Left colon (tissue), 2 donors: ENCODE measurements at places on chromosomes 4 and X. TPM values are rescaled to one million over a fixed set of nuclear protein-coding genes. Genes with fewer than 3 reads are reported as not detected.
A peak's percentile ranks its signal among the peaks of the same experiment; 100 is the strongest.

DNA sequence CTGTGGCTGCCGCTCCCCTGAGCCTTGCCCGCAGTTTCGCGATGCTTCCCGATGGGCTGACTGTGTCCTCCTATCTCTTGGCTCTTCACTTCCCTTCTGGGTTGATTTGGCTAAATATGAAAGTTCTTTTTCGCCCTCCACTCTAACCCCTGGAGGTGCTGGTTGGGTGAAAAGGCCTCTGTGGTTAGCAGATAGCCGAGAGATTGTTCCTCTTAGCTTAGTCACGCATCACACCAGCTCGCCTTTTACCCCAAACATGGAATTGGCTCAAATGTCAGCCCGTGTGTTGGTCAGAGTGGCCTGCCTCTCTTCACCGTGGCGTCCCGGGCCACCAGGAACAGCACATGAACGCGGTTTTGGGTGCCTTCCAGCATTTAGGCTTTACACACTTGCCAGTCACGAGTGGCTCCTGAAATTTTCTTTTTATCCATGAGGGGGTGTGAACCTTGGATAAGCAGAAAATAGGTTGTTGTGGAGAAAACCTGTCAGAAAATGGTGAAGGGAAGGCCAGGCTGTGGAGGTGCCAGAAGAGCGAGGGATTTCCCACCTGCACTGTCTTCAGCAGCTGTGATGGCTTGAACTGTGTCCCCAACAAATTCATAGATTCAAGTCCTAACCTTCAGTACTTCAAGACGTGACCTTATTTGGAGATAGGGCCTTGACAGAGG lies 8.9 kb downstream of the CLCN4 start:
- no peak for DNase-seq

DNA sequence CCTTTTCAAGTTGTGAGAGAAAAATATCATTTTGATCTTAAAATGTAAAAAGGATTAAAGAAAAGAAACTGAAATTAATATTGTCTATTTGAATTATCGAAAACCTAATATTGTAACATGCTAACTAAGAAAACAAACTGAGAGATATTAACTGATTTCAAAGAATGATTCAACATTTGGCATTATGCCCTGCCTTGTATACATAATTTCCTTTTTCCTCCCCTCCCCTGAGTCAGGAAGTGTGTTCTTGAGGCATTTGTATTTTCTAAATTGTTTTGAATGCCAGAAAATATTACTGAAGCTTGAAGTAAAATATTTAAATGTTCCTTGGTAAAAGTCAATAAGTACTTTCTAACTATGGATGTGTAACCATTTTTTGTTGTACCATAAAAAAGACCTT lies 49.4 kb downstream of the RPS6KA3 start:
- DNase-seq, result no peak

DNA sequence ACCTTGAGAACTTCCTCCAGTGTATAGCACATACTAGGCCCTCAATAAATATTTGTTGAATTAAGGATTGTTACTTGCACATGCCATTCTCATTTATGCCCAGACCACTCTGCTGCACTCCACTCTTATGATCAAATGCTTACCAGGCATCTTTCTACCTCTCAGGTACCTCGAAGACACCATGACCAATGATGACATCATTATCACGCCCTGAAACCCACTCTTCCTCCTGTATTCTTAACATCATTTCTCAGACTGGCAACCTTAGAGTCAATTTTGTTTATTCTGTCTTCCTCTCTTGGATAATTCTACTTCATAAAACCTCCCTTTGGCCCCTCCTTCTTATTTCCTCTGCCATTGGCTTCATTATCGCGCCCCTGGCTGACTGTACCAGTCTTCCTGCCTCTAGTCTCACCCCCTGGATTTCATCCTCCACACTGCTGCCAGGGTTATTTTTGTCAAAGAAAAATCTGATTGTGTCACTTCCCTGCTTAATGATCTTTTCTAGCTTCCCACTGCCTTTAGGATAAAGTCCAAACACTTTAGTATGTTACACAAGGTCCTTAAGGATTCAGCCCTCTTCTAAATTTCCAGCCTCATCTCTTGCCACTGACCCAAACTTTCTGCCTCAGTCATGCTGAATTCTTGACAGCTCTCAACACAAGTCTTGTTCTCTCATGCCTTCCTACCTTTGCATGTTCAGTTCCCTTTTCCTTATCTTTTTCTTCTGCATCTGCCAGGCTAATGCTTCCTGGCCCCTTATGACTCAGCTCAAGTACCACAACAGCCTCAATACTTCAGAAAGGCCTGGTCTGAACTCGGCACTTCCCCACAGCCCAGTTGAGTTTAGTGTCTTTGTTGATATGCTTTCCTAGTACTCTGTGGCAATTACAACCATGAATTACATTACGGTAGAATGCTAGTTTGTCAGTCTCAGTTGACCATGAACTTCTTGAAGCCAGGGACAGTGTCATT lies 45.8 kb downstream of the HDAC8 start:
- no peak for DNase-seq

- no peak for DNase-seq
Observed at GRCh38 chr4:10347815-10348214, 109.4 kb downstream of the ZNF518B start.

DNA sequence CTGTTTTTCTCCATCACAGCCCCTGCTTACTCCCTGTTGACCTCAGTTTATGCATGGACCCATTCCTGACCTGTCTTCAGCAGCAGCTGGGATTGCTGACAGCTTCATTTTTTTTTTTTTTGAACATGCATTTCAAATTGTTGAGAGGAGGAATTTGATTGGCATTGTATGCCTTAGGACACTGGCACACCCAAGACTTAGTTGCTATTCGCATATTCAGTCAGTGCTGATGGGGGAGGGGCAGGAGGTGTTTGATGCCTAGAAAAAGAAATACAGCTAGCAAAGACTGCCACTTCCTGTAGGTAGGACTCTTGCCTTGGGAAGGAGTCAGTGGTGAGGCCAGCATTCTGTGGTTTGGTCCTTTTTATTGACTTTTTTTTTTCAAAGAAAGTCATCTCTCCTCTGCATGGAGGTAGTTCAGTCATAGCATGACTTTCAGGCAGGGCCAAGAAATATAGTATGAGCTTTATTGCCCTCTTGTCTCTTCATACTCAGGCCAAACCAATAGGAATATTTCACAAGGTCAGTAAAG lies 33.6 kb upstream of the XK start:
- no peak for DNase-seq

GRCh38 chrX:45879512-45879911 lies 665.7 kb downstream of the ZNF674 start:
- DNase-seq, result no peak

DNA sequence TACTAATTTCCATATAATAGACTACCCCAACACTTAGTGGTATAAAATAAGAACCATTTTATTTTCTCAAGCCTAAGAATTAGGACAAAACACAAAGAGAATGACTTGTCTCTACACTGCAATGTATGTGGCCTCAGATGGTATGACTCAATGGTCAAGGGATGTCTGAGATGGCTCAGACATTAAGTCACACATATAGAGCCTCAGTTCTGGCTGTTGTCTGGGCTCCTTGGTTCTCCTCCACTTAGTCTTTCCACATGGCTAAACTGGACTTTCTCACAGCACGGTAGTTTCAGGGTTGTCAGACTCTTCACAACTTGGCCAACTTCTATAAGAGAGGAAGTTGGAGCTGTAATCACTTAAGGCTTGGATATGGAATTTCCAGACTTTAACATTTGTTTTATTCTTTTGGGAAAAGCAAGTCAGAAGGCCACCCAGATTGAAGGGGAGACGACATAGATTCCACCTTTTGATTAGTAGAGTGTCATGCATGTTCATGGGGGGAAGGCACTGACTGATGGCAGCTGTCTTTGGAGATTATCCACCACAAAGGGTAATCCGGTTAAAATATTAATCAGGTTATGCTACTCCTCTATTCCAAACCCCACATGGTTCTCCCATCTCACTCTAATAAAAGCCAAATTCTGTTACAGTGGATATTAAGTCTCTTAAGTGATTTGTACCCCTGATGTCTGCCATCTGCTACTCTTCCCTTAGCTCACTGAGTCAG lies 9.4 kb downstream of the IL15 start:
- DNase-seq, result no peak

GRCh38 chrX:107445631-107446030 lies 3.8 kb upstream of the FRMPD3 start:
- no peak for DNase-seq

DNA sequence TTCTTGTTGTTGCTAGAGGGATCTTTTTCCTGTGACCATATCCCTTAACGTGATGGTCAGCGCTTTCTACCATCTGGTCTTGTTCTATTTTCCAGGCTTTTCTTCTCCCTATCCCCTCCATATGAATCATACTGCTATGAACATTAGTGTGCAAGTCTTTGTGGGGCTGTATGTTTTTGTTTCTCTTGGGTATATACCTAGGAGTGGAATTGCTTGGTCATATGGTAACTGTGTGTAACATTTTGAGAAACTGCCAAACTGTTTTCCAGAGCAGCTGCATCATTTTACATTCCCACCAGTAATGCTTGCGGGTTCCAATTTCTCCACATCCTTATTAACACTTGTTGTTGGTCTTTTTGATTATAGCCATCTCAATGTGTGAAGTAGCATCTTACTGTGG lies 121.4 kb downstream of the SPRY1 start:
- DNase-seq, result no peak

GRCh38 chr4:81486502-81486901 lies 14.8 kb upstream of the RASGEF1B start:
- DNase-seq, result no peak

MAGEA2 gene
- not detected for total RNA-seq

- DNase-seq, result peak; percentile 35
Observed at GRCh38 chr4:78057135-78057599, at the start of gene FRAS1. Gene FRAS1, plus strand, starts transcription at chr4:78057323. Its CDS starts 687 bp downstream, at chr4:78058010.

GRCh38 chrX:47380268-47380667 lies 9.9 kb downstream of the ZNF157 start:
- DNase-seq, result peak; percentile 38

DNA sequence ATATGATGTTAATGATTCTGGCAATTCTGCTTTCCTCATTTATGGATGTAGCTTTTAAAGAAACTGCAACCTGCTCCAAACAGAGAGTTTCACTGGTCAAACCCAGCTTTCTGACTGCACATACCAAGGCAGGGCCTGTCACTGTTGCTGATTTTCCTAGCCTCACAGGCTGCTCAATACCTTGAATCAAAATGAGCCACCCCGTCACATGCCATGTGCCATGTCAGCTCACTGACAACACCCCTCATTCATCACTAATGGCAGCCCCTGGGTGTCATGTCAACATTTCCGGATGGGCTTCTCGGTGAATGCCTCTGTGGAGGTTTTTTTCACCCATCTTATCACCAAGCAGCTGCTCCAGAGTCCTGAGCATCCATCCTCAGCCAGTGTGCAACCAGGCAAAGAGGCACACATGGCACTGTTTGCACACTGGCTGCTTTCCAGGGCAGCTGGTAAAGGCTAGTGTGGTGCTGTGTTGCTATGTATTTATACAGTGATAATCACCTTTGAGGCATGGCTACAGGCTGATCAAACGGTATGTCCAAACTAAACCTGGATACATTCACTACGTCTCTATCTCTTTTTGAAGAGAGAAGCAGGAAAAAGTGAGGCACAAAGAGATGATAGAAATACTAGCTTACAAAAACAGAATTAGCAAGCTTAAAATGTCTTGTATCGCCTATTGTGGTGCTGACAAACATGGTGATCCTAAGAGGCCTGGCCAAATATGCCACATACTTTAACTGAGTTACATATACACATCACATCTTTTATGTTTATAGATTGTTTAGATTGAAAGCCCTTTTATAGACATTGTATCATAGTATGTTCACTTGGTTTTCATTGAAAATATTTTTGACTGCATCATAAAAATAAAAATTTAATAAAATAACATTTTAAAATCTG lies 94.6 kb upstream of the INPP4B start:
- no peak for DNase-seq

TCEAL1 gene
- 17.8 TPM for total RNA-seq

LANCL3 gene
- 4.6 TPM for total RNA-seq

DNA sequence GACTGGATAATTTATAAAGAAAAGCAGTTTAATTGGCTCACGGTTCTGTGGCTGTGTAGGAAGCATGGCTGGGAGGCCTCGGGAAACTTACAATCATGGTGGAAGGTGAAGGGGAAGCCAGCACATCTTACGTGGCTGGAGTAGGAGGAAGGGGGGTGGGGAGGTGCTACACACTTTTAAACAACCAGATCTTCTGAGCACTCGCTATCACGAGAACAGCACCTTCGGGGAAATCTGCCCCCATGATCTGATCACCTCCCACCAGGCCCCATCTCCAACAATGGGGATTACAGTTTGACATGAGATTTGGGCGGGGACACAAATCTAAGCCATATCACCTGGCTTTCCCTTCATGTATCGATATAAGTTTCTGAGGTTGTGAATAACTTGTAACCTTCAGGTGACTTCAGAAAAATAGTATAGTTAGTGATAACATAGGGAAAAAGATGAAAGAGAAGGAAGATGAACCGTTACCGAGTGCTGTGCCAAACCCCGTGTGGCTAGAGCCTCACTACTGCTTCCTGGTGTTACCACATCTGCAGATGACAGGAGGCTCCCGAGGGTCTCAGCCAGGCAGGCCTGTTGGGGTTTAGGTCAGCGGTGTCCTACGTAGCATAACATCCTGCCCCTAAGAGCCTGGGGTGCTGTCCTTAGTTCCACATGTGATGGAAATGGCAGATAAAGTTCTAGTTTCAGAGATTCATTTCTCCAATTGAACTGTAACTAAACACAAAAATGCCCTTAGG lies 103.5 kb downstream of the TNIP2 start:
- no peak for DNase-seq

GLUD2 gene
- total RNA-seq, result 0.37 TPM

DNA sequence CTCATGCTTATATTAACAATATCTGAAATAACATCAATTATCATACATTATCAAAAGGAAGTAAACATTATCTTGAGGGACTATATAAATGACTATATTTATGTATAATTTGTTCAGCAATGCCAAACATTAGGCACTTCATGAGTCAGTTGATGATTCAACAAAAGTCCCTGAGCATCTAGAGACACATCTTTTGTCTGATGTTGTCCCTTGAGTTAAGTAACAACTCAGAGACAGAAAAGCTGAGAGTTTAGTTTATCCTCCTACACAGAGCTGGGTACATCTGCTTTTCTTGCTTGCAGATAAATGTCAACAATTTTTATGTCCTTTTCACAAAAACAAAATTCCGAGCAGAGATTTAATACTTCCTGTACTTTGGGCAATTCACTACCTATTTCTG lies 311.1 kb downstream of the INPP4B start:
- no peak for DNase-seq

AKAP4 gene
- not detected for total RNA-seq

GABRQ gene
- not detected for total RNA-seq

LUZP4 gene
- total RNA-seq, result not detected

DNA sequence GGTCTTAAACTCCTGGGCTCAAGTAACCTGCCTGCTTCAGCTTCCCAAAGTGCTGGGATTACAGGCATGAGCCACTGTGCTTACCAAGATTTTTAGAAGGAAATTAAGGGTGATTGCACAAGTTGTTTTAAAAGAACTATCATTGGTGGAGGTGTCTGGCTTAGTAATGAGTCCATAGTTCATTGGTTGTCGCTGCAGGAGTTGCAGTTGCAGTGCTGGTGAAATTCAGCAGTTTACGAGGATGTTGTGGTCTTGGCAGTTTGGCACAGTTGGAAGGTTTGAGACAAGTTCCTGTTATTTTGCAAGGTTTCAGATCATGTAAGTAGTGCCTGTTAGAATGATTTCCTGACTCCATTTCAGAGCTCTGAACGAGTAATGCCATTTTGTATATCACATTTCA lies 48.1 kb downstream of the RAB40AL start:
- no peak for DNase-seq
